ENCODE measurements at places on chromosomes 1 and 21.
A peak's percentile ranks its signal among the peaks of the same experiment; 100 is the strongest.

DNA sequence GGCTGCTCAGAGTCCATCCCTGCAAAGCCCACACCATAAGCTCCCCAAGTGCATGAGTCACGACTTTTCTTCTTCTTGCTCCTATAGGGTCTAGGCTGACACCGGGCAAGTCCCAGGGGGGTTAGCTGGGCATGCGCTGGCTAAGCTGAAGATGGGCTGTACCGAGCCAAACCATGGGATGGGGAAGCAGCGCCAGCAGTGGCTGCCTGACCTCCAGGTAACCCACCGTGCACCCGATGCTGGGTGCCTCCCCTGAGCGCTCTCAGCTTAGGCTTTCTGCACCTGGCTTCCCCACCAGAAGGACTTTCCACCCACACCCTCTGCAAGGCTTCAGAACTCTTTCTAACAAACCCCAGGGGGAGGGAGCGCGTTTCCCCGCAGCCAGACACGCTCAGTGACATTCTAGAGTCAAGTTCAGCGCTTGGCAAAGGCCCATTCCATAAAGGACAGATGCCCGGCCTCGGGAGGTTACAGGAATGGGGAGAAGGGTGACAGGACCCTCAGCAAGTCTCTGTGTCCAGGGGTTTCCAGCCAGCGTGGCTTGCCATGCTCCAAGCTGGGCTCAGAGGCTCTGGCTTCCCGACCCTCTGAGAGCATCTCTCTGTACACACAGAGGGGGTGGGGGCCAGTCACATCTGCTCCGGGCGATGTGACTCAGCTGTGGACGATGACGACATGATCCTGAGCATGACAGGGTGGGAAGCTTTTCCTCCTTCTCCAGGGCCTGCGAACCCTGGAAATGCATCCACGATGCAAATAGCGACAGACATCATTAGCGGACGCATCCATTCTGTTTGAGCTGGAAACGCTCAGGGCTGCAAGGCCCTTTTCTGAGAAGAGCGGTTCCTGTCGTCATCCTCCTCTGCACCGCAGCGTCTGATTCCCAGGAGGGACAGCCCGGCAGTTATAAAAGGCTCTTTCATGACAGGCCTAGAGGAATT, 107.8 kb downstream of the SIK1 start:
- DNase-seq: no peak

GRCh38 chr1:118185084-118185832, at the start of gene SPAG17:
SPAG17 (minus strand) TSS chr1:118185228; CDS start chr1:118185157, 71 bp downstream.
- peak; percentile 9 for DNase-seq

DNA sequence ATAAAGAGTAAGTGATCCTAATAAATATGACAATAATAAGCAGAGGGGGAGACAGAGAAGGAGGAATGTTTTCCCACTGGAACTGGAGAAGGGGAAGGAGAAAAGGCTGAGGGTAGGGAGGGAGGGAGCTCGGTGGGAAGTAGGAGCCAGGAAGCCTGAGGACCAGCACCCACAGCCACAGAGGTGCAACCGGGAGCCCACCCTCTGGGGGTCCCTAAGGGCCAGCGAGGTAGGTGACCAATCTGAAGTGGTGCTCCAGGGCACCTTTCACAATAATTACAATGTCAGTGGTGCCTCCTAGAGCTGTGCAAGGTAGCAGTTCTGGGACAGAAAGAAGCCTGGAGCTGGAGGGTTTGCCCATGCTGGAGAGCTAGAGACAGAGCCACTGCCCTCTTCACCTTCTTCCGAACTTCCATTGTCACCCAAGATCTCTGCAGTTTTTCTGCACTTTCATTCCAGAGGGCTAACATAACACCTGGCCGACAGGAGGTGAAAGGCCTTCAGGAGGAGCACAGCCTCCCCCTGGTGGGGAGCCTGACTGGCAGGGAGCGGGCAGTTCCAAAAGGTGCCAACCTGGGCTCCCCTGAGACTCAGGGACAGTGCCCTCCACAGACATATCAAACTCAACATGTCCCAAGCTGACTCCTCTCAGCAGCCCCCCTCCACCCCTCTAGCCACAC, 4.1 kb upstream of the AHCYL1 start:
- DNase-seq: no peak

DNA sequence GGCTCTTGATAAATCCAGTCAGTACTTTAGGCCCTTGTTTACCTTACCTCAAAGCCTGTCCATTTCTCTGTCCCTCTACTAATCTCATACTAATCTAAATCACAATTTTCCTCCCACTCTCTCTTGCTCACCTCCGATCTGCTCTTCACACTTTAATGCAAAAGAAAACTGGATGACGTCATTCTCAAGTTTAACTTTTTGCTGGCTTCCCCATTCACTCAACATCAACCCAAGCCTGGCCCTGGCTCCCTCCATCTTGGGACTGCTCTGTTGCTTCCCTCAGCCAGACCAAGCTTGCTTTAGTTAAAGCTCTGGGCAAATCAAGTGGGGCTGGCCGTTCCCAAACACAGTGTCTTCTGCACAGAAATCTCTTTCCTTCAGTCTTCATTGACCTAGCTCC, 29.7 kb downstream of the COA6 start:
- peak; percentile 2 for DNase-seq

DNA sequence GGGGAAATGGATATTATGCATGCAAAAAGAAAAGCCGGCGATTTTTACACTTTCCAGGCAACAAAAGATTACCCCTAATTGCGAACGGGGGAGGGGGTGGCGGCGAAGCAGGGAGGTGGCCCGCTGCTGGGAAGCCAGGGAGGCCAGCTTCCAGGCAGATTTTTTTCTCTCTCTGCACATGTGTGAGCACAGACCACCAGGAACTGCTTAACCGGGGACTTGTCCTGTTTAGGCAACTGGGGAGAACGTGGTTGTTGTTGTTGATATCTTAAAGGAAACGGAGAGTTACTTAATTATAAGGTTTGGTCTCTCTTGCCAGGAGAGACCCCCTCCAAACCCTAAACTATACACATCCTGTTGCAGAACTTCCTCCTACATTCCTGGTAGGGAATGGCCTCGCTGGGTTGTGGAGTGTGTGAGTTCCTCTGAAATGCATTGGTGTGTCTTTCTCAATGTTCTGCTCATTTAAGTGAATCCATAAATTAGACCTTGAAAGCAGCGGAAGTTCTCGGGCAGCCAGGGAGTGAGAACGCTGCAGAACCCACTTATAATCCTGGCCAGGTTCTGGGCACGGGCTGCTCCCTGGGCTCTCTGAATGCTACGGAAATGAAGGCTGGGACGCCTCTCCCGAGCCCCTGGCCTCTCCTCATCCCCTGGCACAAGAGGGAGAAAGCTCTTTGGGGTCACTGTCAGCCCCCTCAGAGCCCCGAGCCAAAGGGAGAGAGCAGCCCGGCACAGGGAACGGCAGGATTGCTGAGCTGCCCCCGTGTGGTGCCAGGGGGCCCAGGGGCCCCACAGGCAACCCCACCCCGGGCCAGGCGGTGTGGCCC, 250.0 kb downstream of the FOXD2 start:
- no peak for DNase-seq

- DNase-seq: no peak
Observed at GRCh38 chr1:114104949-114105348, 48.7 kb downstream of the SYT6 start.
